HCT116 (cell line): ENCODE measurements at places on chromosomes 6 and 20. TPM values are rescaled to one million over a fixed set of nuclear protein-coding genes. Genes with fewer than 3 reads are reported as not detected.

The HS3ST5 gene
- not detected for total RNA-seq

The DDX43 gene
- not detected for total RNA-seq

The DEF6 gene
- total RNA-seq = 40.4 TPM

- no peak for DNase-seq
These were observed 226.3 kb upstream of the DTNBP1 start for GRCh38 chr6:15888798-15889772.

GRCh38 chr6:36759148-36759759 lies 61.6 kb downstream of the RAB44 start:
- peak; percentile 37 for DNase-seq

- no peak for DNase-seq
These were observed 101.4 kb upstream of the AGPAT4 start for GRCh38 chr6:161374971-161375873.

DNA sequence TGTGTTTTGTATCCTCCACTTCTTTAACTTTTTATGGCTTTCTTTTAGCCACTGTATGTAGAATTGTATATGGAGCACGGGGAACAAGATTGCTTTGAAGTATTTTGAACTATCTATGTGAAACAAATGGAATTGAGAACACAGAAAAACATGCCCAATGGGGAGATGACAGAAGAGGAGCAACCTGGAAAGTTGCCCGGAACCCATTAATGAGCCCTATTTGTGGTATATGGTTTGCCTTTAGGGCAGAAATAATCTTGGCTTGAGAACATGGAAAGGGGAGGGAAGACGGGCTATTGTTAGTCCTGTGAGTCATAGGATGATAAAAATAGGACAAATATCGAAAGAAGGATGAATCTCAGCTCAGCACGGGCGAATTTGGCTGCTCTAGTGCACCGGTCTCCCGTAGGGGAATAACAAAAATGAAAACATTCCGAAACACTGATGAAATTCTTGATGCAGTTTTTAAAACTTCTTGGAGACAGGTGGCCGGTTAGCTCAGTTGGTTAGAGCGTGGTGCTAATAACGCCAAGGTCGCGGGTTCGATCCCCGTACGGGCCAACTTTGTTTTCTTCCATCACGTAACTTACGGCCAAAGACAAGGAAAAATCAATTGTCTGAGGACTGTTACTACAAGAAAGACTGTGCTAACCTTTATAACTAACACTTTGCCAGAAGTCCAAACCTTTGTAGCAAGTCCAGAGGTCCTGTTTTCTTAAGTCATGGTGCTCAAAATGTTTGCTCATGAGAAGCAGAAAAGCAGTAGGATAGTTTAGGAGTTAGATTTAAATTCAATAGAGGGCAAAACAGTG lies 15.7 kb downstream of the HMGN4 start:
- peak; percentile 81 for DNase-seq

DNA sequence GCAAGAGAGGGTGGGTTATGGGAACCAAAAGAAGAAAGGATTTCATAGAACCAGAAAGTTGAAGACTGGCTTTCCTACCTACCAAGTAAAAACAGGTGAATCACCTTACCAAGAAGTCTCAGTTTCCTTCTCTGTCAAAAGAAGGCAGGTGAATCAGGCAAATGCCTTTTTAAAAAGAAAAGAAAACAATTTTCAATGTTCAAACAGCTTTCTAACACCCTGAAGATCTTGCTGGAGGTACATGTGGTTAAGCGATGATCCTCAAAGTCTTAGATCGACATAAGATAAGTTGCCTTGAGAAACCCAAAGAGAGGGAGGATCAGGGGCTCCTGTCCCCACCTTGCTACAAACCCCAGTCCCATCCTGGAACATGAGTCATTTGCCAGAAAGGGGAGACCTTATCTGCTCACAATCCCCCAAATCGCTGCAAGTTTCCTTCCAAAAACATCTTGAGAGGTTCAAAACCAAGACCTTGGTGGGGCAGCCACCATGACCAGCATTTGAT lies 71.6 kb downstream of the NFATC2 start:
- DNase-seq = no peak

DNA sequence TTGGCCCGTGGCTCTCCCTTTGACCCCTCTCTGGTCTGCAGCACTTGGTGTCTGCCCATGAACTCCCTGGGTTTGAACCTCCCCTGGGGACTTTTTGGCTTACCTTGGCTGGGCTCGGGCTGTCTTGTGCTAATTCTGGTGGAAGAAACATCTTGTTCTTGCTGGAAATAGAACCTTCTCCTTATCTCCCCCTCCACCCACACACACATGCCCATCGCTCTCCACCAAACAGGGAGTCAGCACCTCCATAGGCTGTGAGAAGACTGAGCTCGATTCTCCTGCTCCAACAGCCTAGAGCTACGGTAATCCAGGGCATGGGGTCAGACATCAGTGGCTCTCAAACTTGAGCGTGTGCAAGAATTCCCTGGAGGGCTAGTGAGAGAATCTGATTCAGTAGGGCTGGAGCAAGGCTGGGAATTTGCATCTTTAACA lies 114.4 kb upstream of the SLC22A23 start:
- DNase-seq = no peak

- DNase-seq = peak; percentile 4
These were observed 990 bp downstream of the BPI start for GRCh38 chr20:38304845-38305447.

GRCh38 chr20:50189681-50190250 lies 864 bp upstream of the CEBPB start:
- no peak for DNase-seq

DNA sequence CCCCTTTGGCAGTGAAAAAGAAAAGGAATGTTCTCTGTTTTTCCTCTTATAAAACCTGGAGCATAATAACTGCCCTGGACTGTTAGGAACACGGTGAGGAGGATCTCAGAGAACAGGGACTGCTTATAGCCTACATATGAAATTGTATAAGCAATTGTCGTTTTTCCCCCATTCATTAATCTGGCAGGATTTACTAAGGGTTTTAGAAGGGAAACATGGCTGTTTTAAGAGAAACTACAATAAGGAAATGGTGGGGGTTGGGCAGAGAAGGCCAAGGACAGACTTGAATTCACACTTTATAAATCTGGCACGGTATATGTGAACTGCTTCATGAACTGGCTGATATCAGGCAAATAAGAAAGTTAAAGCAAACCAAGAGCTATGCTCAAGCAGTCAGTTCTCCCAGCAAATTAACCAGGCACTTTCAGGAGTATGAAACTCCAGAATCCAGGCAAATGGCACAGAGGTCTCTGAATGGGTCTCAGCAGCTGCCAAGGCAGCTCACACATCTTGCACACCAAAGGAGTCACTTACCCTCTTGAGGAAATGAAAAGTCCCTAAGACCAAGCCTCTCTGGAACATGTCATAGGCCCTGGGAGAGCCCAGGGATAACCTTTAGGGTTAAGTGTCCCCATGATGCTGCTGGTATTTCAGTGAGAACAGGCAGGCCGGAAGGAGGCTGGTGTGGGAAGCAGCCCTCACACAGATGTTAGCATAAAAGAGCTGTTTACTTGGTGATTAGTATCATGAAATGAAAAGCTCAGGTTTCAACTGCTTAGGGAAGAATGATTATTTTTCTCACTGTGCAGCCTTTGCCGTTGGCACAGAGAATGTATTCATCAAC lies 260.5 kb upstream of the MARCKS start:
- no peak for DNase-seq

DNA sequence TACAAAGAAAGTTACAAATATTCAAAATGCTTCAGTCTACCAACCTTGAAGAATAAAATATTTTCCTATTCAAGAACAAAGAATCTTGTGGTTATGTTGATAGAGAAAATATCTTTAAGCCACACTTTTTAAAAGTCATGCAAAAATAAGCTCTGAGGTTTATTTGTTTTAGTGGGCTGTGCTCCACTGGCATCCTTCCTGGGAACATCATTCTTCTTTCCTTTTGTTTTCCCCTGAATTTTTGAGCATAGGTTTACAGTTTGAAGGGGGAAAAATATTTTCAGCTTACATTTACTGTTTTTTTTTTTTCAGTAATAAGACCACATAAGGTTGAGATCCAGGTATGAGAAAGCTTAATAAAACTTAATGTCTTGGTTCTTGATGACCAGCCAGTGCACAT lies 72.0 kb upstream of the BACH2 start:
- DNase-seq = no peak

DNA sequence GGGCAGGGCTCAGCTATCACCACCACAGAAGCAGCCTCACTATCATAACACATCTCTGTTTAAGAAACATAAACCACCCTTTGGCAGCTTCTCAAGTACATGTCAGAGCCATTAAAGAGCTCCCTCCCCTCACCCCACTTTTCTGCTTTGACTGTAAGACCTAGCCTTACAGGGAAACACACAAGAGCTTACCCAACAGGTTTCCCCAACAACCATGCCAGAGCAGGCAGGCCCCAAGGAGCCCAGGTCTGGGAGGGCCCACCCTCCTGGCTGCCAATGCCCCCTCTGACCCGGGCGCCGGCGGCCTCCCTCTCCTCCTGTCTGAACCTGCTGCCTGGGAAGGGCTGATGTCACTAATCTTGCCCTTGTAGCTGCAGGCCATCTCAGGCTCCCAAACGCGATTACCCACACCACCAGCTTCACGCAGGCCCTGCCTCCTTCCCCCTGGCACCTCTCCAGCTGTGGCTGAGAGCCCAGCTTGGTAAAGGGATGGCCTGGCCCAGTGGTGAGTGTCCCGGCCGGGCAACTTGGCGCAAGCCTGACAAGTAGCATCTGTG lies 402.0 kb downstream of the MAFB start:
- DNase-seq = no peak

GRCh38 chr6:159152041-159152440 lies 17.2 kb upstream of the FNDC1 start:
- DNase-seq = no peak

DNA sequence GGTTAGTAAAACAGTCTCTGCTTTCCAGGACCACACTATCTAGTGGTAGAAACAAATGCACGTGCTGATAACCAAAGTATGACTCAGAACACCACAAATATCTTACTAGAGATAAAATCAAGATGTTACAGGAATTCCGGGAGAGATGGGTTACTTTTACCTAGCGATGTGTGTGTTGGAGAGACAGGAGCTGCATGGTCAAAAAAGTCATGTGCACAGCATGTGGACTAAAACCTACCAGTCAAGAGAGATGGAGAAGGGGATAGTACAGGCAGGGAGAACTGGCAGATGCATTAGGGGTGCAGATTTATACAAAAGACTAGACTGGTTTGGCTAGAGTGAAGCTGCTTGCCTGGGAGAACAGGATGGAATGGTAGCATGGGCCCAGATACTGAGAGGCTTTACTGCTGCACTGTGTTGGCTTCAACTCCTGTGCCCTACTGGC lies 75.3 kb upstream of the MRAP2 start:
- no peak for DNase-seq

DNA sequence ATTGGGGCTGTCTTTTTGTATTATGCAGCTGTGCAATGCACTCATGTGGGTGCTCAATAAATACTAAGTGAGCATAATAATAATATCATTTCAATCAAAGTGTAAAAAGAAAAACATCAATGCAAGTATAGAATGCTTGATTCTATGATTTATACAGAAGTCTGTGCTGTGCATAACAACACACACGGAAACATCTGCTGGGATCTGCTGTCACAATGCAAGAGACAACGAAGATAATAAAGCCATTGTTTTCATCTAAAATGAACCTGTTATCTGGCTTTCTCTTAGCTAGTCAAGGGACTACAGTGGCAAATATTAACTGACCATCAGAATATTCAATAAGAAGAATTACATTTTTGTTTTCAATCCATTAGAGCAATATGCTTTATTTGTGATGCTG lies 1156.9 kb upstream of the MAP3K7 start:
- DNase-seq = no peak

DNA sequence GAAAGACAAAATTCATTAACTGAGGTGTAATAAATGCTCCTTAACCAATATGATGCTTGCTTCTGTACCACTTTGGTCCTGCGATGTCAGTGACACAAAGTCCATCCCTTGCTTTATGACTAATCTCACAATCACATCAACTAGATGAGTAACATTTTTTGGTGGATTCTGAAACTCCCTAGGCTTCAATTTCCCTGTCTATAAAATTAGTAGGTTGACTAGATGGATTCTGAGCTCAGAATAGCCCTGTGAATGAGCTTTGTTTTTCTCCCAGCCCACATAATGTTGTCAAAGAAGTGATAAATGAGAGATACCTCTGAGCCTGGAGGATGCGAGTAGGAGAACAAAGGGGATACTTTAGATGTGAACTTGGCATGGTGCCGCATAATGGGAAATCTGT lies 9.1 kb downstream of the TXLNB start:
- DNase-seq = no peak

DNA sequence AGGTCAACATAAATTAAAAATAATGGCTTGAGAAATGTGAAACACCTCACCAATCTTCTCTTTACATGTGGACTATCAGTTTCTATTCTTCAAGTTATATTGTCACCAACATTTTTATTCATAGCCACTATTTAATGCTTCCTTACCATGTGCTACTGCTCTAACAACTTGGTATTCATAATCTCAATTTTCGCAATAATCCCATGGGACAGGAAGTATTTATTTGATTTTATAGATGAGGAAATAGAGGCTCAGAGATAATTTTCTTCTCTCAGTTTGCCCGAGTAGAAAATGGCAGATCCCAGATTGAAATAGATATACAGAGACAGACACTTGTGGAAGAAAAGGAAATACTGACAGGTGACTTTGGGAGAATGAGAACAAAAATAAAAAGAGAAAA lies 66.6 kb downstream of the FAM83B start:
- no peak for DNase-seq

DNA sequence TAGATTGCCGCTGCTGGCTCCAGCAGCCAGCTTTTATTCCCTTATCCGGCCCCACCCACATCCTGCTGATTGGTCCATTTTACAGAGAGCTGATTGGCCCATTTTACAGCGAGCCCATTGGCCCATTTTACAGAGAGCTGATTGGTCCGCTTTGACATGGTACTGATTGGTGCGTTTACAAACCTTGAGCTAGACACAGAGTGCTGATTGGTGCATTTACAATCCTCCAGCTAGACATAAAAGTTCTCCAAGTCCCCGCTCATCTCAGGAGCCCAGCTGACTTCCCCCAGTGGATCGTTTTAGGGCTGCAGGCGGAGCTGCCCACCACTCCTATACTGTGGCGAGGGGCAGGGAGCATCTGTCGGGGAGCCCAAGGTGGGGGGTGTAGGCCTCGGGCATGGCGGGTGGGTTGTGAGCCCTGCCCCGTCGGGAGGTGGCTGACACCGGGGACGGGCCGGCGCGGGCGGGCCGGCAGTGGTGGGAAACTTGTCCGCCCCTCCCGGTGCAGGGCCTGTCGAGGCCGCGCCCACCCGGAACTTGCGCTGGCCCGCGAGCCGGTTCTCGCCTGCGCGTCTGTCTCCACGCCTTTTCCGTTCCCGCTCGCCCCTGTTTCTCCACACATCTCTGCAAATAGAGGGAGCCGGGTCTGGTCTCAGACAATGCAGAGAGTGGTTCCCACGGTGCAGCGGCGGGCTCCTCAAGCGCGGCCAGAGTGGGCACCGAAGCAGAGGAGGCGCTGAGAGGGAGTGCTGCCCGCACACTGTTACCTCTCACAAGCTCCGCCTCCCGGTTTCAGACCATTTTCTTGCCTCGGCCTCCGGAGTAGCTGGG lies 86.1 kb upstream of the STMND1 start:
- no peak for DNase-seq

GRCh38 chr6:4010689-4011090 lies 68.2 kb downstream of the FAM217A start:
- no peak for DNase-seq

- no peak for DNase-seq
These were observed 114.2 kb upstream of the PHACTR1 start for GRCh38 chr6:12602342-12602741.
